Esophagus muscularis mucosa (tissue), 4 donors: ENCODE measurements at places on chromosomes 2 and 18. TPM values are rescaled to one million over a fixed set of nuclear protein-coding genes. Genes with fewer than 3 reads are reported as not detected.

The ERLEC1 gene
- total RNA-seq = 60.0 TPM

DNA sequence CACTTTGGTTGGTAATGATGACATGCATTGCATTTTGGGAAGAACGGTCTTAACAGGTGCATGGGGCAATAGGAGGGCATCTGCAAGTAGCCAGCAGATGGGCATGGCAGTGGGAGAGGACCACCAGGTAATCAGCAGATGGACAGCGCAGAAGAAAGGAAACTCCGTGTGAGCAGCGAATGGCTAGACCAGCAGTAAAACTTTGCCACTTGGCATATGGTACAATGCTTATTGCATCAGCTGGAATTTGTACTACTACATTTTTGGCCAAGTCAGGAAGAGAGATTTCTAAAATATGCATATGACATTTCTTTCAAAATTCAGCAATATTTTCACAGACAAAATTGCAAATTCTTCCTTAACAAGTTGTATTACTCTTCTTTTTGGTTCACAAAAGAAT, 768.5 kb downstream of the LRP1B start:
- H3K36me3 ChIP-seq = no peaks in the 10 kb centered on the region
- no peak overlapping the region for H3K27ac ChIP-seq
- H3K4me3 ChIP-seq = no peak overlapping the region
- DNase-seq = no peak
- H3K4me1 ChIP-seq = no peaks in the 10 kb centered on the region
- no peaks in the 10 kb centered on the region for H3K27me3 ChIP-seq

DNA sequence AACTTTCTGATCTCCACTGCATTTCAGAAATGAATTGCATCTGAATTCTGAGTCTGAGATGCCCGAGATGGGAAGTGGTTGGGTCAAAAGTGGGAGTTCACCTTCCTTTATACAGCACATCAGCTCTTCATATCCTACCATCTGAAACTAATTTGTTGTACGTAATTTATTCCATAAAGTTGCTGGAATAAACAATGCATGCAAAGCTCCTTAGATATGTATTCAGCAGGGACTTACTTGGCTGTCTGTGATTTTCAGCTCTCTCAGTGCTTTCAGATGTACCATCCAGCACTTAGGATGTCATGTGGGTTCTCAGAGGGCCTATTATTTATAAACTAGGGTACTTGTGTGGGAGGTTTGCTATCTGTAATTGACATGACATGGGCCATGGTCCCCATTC, 46.9 kb upstream of the EFEMP1 start:
- H3K4me3 ChIP-seq = no peak overlapping the region
- no peaks in the 10 kb centered on the region for H3K4me1 ChIP-seq
- no peaks in the 10 kb centered on the region for H3K36me3 ChIP-seq
- H3K27me3 ChIP-seq = no peaks in the 10 kb centered on the region
- DNase-seq = no peak
- no peak overlapping the region for H3K27ac ChIP-seq

DNA sequence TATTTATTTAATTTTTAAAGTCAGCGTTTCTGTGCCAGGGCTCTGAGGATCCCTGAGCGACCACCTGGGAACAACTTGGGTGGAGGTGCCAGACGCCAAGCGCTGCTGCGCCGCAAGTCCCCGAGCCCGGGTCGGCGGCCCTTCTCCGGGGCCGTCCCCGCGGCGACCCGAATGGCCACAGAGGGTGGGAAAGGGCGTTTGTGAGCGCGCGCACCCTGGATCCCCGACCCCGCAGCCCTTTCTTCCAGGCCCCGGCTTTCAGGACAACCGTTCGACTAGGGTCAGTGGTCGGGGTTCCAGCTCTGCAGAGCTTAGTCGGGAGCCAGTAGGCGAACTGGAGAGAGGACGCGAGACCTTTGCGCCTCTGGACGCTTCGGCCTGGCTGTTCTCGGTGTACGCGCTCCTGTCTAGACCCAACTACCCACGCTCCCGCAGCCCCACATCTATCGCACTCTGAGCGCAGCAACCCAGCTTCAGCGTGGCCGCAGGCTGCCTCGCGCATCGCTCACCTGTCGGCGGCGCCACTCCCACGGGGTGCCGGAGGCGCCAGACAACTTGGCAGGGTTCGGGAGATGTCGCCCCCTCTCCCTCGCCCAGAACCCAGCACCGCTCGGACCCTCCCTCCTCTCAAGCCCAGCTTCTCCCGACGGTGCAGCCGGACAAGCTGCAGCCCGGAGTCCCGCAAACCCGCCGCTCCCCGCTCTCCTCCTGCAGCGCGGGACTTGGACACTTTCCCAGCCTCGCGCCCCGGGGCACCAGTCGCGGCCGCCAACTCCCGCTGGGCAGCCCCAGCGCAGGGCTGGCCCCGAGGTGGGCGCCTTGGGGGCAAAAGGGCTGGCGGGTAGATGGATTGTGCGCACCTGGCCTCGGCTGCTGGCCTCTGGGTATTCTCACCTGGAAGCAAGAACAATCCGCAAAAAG, 758 bp downstream of the LYPD1 start:
- H3K4me3 ChIP-seq = peak overlapping the region; percentile 62
- no peaks in the 10 kb centered on the region for H3K36me3 ChIP-seq
- peaks cover 24% of the 10 kb centered on the region for H3K4me1 ChIP-seq

DNA sequence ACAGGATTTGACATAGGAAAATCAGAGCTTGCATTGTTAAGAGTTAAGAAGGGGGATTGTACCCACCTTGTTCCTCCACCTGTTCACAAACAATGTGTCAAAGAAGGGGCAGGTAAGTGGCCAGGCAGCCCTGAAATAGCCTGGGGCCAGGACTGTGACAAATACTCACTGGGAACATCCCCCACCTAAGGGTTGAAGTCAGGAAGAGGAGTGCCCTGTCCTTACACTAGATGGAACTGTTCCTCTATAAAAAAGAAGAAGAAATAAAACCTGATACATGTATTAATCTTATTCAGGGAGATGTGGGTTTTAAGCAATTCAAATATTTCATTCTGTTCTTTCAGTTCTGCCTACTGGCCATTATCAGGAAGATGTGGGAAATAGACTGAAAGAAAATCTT, 41.9 kb downstream of the TACR1 start:
- H3K4me3 ChIP-seq = no peak overlapping the region
- no peaks in the 10 kb centered on the region for H3K4me1 ChIP-seq
- H3K27me3 ChIP-seq = no peaks in the 10 kb centered on the region
- H3K27ac ChIP-seq = no peak overlapping the region

DNA sequence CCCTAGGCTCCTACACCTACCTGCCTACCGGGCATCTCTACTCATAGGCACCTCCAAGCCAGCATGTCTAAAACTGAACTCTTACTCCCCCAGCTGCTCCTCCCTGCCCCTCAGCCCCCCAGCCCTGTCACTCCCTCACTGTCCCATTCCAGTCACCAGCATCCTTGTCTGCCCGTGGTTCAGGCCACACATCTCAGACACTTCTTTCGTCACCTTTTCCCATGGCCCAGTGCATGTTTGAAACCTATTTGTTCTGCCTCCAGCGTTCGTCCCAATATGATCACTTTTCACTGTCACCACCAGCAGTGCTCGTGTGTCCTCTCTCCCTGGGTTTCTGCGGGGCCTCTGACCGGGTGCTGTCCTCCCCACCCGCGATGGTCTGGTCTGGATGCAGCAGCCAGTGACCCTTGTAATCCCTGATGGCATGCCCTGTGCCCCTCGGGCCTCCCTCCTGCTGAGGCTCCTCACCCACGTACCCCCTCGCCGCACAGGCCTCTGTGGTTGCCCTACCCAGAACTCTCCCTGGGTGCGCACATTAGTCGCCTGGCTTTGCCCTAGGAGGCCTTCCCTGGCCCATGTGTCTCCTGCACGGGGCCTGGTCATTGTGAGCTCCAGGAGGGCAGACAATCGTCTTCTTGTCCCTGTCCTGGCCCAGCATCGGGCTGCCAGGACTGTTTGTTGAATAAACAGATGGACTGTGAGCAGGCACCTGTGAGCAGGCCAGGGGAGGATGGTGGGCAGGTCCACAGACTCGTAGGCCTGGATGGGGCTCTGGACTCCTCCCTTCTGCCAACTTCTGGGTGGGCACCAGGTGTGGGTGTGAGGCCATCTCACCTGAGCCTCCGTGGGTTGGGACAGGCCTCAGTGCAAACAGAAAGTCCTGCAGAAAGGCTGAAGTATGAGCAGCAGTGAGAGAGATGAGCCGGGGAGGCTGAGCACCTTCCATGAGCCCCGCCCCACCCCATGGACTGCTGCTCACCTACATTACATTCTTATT, 15.5 kb downstream of the LDLRAD4 start:
- DNase-seq = no peak
- peaks cover 46% of the 10 kb centered on the region for H3K4me1 ChIP-seq
- H3K27ac ChIP-seq = peak overlapping the region; percentile 82
- H3K4me3 ChIP-seq = no peak overlapping the region
- H3K36me3 ChIP-seq = no peaks in the 10 kb centered on the region

DNA sequence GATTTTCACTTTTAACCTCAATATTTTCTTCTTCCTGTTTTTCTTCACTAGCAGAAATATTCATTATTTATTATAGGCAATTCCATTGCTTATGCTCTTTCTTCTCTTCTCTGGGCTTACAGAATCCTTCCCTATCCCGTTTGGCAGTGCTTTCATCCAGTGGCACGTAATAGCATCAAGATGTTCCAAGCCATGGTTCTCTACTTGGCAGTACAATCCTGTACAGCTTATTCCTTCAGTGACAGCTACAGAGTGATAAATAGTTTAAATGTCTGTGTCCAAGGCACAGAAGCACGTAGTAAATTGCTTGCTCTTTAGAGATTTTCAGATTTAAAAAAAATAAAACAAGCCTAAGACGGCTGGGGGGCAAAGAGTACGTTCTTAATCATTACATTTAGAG, 1964.3 kb downstream of the SUCLG1 start:
- no peak overlapping the region for H3K4me3 ChIP-seq
- H3K4me1 ChIP-seq = no peaks in the 10 kb centered on the region
- H3K27ac ChIP-seq = peak overlapping the region; percentile 52
- DNase-seq = no peak
- no peaks in the 10 kb centered on the region for H3K27me3 ChIP-seq

DNA sequence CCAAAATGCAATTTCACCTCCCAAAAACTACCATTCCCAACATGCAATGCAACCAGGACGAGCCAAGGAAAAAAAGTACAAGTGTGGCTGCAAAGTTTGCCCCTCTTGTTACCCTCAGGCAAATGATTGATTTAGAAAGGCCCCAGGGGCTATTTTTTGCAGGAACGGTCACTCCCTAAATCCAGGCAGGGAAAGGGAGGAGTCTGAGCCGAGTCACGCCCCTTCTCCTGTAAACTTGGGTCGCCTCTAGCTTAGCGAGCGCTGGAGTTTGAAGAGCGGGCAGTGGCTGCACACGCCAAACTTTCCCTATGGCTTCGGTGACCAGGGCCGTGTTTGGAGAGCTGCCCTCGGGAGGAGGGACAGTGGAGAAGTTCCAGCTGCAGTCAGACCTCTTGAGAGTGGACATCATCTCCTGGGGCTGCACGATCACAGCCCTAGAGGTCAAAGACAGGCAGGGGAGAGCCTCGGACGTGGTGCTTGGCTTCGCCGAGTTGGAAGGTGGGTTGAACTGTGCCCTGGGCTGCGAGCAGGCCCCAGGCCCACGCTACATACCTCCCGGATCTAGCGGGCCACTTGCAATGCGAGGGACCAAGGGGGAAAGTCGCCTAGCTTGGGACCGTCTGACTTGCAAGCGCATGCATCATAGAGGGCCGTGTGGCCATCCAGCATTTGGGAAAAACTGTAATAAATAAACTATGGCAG, at the start of gene GALM:
Gene GALM, plus strand, starts transcription at position 261 of the 702 bp plus-strand sequence. Its CDS starts 48 bp downstream, at position 309.
- peaks cover 32% of the 10 kb centered on the region for H3K4me1 ChIP-seq
- no peaks in the 10 kb centered on the region for H3K27me3 ChIP-seq
- peak; percentile 92 for DNase-seq
- H3K36me3 ChIP-seq = no peaks in the 10 kb centered on the region

DNA sequence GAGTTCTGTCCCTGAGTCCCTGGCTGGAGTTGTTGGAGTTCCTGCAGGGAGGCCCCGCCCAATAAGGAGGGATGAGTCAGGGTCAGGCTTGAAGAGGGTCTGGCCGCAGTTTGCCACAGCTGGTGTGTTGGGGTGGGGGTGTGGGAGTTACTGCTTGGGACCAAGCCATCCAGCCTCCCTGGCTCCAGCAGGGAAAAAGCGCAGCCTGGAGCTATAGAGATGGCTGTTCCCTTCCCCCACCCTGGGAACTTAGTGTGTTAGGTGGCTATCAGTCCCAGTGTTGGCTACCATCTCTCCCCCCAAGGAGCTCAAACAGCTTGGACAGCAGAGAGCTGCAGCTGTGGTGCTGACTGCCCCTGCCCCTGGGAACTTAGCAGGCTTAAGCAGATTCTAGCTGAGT, 13.2 kb upstream of the TANK start:
- DNase-seq = no peak
- H3K4me3 ChIP-seq = no peak overlapping the region

- DNase-seq = no peak
- H3K4me3 ChIP-seq = no peak overlapping the region
- H3K4me1 ChIP-seq = no peaks in the 10 kb centered on the region
- H3K27me3 ChIP-seq = no peaks in the 10 kb centered on the region
- H3K27ac ChIP-seq = no peak overlapping the region
Observed at GRCh38 chr2:241473399-241473798, 35.0 kb downstream of the STK25 start.

GRCh38 chr2:67930156-67930555, 132.6 kb downstream of the C1D start:
- no peak overlapping the region for H3K27ac ChIP-seq
- H3K36me3 ChIP-seq = no peaks in the 10 kb centered on the region
- H3K4me1 ChIP-seq = no peaks in the 10 kb centered on the region

- H3K36me3 ChIP-seq = peaks cover 44% of the 10 kb centered on the region
- H3K4me1 ChIP-seq = peaks cover 11% of the 10 kb centered on the region
- H3K27me3 ChIP-seq = no peaks in the 10 kb centered on the region
- no peak overlapping the region for H3K4me3 ChIP-seq
- H3K27ac ChIP-seq = peak overlapping the region; percentile 57
Observed at GRCh38 chr2:86025229-86025820, 80.4 kb downstream of the POLR1A start.

DNA sequence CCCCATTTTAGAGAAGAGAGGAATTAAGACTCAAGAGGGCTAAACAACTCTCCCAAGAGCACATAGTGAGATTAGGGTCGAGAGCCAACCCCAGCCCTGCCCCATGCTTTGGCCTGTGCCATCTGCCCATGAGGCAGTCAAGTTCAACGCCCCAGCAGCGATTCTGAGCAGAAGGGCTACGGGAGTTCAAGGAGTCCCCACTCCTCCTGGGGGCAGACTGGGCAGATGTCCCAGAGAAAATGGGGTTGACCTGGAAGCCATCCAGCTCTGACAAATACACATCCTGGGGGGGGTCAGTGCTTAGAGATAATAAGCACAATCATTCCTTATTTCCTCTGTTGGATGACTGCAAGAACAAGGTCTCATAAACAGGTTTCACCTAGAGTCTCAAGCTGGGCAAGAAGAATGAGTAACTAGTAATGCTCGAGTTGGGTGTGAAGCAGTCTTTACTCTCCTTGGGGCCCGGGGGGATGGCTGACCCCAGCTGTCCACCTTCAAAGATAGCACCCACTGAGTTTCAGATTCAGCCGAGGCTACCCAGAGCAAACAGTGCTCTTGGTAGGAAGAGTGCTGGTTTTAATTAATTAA, 716.4 kb downstream of the RNF144A start:
- DNase-seq = peak; percentile 81
- no peaks in the 10 kb centered on the region for H3K36me3 ChIP-seq
- no peak overlapping the region for H3K27ac ChIP-seq
- H3K4me1 ChIP-seq = no peaks in the 10 kb centered on the region
- H3K27me3 ChIP-seq = peaks cover 13% of the 10 kb centered on the region
